ENCODE measurements at places on chromosomes 6 and 20.

GRCh38 chr6:108662702-108663101, 102.0 kb downstream of the FOXO3 start:
- no peak for DNase-seq

- DNase-seq, result no peak
Observed at GRCh38 chr20:20839771-20840170, 127.3 kb upstream of the RALGAPA2 start.

GRCh38 chr6:35191889-35192288, 21.9 kb upstream of the SCUBE3 start:
- no peak for DNase-seq

DNA sequence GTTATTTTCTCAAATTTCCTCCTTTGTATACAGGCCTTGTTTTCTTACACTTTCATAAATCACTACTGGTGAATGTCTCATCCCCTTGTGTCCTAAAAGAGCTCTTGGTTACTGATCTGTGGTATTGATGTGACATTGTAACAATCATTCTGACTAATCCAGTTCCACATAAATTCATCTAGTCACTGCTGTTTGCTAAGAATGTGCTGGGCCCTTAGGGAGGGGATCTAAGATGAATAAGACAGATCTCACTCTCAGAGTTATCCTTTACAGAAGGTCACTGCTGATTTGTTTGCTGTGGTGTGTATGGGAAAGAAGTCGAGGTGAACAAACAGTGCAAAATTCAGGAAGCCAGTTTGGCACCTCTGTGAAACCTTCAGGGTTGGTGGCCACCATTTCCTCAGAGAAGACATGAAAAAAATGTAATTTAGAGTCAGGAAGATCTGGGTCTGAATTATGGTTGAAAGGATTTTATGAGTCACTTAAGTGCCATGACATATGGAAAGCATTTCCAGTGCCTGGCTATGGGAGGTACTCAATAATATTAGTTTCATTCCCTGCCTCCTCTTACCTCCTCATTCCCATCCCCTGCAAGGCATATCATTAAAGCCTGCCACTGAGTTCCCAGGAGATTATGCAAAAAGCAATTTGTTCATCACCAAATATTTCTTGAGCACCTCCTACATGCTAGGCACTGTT, 121.8 kb downstream of the COL9A1 start:
- DNase-seq, result no peak

GRCh38 chr6:105644691-105645090, 241.8 kb upstream of the PREP start:
- no peak for DNase-seq

Measured in AG04449 (cell line).